ENCODE measurements at places on chromosomes 5 and 9. TPM values are rescaled to one million over a fixed set of nuclear protein-coding genes. Genes with fewer than 3 reads are reported as not detected.

DNA sequence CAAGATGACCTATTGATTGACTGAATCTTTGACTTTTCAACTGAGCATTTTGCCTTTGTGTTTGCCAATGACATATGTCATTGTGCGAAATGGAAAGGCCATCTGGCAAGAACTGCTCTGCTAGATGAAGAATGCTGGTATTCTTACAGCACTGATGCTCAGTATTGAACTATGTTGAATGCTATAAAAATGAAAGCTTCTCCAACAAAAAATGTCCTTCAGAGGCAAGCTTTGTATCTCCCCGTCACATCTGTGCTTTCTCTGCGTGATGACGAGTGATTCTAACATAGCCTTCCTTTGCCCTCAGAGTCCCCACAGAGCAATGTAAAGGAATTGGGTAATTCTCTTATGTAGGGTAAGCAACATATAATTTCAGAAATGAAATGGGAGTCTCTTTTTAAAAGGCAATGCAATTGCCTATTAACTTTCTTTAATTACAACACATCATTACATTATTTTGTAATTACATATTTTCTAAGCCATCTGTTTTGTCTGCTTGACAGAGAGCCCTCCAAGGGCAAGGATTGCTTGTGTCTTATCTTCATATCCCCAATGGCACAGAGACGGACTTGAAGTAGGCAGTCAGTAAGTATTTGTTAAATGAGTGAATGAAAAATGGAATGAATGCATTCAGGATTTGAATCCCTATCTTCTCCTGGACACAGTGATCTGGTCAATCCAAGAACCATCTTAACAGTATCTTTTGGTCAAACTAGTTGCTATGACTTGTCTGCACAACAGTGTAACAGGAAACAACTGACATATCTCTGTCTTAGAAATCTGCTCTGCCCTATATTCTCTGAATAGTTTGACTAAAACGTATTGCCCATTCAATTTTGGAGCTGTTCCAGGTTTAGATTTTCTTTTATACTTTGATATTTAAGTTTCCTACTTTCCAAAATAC is 46.1 kb downstream of the ENC1 start:
- DNase-seq, result no peak
- peaks cover 51% of the 10 kb centered on the region for H3K4me1 ChIP-seq
- H3K27ac ChIP-seq, result peak overlapping the region; percentile 92
- H3K36me3 ChIP-seq, result no peaks in the 10 kb centered on the region

- H3K27ac ChIP-seq, result no peak overlapping the region
- H3K4me1 ChIP-seq, result peaks cover 4% of the 10 kb centered on the region
- no peaks in the 10 kb centered on the region for H3K27me3 ChIP-seq
- H3K36me3 ChIP-seq, result no peaks in the 10 kb centered on the region
These were observed 2.7 kb upstream of the MYMK start for GRCh38 chr9:133527444-133527920.

DNA sequence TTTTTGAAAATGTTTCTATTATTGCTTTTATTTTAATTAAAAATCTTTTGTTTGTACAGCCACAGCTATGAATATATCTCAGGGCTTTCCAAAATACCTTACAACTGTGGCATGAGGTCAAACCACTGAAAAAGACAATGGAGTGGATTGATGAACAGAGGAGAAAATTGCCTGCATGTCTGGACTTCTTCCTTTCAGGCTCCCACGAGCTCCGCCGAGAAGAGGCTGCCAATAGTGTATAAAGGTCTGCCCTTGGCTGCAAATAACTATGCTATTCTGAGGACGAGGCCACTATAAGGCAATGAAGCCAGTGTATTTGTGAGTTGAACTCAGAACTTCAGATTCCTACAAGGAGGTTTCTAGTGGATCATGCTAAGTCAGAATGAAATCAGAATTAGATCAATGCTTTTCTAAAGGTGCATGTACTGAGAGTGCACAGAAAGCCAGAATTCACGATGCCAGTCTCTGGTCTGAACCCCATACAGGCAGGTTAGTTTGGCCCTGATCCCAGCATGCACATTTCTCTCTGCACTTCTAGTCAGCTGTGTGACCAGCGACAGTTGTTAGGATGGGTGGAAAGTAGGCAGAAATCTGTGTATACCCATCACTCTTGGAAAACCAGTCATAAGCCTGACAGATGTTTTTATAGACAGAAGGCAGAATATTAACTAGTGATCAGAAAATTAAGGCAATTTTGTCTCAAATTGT is 42.7 kb upstream of the PLPP1 start:
- no peak overlapping the region for H3K4me3 ChIP-seq
- H3K36me3 ChIP-seq, result no peaks in the 10 kb centered on the region
- H3K27me3 ChIP-seq, result no peaks in the 10 kb centered on the region
- no peak for DNase-seq
- H3K4me1 ChIP-seq, result peaks cover 49% of the 10 kb centered on the region

DNA sequence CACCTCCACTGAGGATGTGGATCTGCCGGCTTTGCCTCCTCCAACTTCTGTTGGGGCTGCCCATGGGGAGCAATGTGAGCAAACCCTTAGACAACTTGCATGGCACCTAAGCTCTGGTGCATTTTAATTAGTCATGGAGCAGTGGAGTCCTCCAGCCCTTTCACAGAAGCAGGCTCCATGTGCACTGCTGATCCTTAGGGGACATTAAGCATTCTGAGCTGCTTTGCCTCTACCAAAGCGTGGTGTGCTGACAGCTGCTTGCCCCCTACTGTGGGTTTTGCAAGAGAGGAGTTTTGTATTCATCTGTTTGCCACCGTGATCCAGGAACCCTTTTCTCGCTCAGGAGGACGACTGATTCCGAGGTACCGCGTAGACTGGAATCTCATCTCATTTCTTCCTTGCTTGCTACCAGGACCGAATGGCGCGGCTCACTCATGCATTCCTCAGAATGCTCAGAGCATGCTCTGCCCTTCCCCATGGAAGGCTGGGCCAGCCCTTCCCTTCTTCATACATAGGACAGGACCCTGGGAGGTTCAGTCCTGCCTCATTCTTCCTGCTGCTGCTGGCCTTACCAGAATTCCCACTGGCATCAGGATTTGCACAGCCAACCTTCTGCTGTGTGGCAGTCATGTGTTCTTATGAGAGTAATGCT is 432.5 kb downstream of the GADD45G start:
- H3K36me3 ChIP-seq, result no peaks in the 10 kb centered on the region
- H3K4me3 ChIP-seq, result no peak overlapping the region
- H3K4me1 ChIP-seq, result no peaks in the 10 kb centered on the region
- H3K27me3 ChIP-seq, result no peaks in the 10 kb centered on the region

- H3K36me3 ChIP-seq, result no peaks in the 10 kb centered on the region
- peak overlapping the region; percentile 79 for H3K4me3 ChIP-seq
- H3K27ac ChIP-seq, result peak overlapping the region; percentile 93
- H3K4me1 ChIP-seq, result peaks cover 20% of the 10 kb centered on the region
These were observed 569 bp downstream of the HINT2 start for GRCh38 chr9:35814106-35814840.

DNA sequence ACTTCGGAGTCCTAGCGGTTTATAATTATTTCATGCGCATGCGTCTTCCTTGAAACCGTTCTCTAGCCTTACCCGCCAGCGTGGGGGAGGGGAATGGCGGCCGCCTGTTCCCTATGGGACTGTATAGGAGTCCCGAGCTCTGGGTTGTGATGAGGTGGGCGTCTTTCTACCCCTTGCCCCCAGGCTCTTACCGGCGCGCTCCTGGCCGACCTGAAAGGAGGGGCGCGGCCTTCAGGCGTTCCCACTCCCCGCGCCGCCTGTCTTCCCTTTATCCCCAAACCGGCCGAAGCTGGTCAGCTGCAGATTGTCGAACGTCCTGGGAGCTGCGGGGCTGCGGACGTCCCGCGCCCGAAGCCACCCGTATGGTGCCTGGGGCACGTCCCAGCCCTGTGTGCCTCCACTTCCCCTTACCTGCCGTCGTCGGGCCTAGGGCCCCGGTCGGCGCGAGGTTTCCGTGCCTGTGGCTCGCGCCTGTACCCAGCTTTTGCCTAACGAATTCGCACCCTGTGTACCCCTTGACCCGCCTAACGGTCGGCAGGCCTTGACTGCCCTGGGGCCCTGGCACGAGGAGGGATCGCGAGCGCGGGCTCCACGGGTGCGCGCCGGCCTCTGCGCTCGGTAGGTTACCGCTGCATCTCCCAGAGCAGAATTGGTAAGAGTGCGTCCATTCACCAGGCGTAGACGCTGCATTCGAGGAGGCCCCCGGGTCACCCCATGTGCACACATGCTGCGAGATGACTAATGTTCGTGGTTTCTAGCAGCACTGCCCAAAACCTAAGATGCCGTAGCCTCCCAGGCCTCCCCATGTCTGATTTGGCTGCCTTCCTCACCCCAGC is 653 bp upstream of the HNRNPH1 start:
- H3K27me3 ChIP-seq, result no peaks in the 10 kb centered on the region
- H3K4me1 ChIP-seq, result peaks cover 28% of the 10 kb centered on the region
- no peak for DNase-seq

DNA sequence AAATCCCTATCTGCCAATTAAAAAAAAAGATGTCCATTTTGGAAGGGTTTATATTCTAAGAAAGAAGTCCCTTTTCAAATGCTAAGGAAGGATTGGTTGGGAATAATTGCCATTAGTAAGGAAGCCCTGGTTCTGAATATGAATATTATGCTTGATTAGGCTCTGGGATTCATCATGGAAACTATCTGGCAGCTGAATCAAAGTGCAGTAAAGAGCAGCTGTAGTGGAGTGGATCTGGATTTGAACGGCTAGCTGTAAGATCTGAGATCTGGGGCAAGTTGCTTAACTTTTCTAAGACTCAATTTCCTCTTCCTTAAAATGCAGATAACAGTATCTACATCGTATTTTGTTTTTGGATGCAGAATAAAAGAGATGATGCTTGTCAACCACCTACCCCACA is 10.5 kb downstream of the IL12B start:
- no peaks in the 10 kb centered on the region for H3K4me1 ChIP-seq
- H3K4me3 ChIP-seq, result no peak overlapping the region
- no peak overlapping the region for H3K27ac ChIP-seq
- H3K36me3 ChIP-seq, result no peaks in the 10 kb centered on the region
- no peak for DNase-seq

GRCh38 chr5:175092691-175093090 is 351.3 kb downstream of the DRD1 start:
- no peaks in the 10 kb centered on the region for H3K27me3 ChIP-seq
- no peak overlapping the region for H3K27ac ChIP-seq
- no peaks in the 10 kb centered on the region for H3K4me1 ChIP-seq
- no peak overlapping the region for H3K4me3 ChIP-seq
- no peak for DNase-seq
- H3K36me3 ChIP-seq, result no peaks in the 10 kb centered on the region

DNA sequence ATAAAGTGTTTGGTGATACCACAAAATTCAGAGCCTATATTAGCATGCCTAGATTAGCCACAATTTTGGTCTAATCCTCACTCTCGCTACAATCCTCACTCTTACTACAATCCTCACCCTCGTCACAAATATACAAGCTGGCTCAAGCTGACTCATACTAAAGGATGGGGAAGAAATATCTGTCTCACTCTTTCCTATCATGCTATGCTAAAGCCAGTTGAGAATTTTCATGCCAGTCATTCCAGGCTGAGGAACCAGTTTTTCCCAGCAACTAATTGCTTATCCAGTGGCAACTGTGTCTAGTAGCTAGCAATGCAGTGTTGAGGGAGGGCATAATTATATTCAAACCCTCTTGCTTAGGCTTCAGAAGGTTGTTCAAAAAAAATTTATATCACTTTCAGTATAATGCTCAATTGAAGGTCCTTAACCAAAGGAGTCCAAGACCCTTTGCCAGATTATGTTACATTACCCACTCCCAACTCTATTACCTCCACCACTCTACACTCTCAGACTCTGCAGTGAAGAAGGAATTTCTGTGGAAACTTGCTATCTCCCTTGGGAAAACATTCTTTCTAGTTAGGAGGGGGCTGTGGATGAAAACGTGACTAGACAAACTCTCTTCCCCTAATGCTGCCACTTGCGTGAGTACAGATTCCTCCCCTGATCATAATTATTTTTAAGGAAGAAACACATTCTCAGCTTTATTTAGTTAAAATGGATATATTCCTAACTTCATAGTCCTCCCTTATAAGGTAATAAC is 810.3 kb upstream of the ACO1 start:
- H3K4me3 ChIP-seq, result no peak overlapping the region
- no peaks in the 10 kb centered on the region for H3K4me1 ChIP-seq
- no peaks in the 10 kb centered on the region for H3K27me3 ChIP-seq

The EGFL7 gene
- total RNA-seq, result 30.2 TPM

The IFNA13 gene
- total RNA-seq, result not detected

The WWC1 gene
- total RNA-seq, result 109 TPM
